HCT116 (cell line): ENCODE measurements at places on chromosomes 1 and 21. TPM values are rescaled to one million over a fixed set of nuclear protein-coding genes. Genes with fewer than 3 reads are reported as not detected.

DNA sequence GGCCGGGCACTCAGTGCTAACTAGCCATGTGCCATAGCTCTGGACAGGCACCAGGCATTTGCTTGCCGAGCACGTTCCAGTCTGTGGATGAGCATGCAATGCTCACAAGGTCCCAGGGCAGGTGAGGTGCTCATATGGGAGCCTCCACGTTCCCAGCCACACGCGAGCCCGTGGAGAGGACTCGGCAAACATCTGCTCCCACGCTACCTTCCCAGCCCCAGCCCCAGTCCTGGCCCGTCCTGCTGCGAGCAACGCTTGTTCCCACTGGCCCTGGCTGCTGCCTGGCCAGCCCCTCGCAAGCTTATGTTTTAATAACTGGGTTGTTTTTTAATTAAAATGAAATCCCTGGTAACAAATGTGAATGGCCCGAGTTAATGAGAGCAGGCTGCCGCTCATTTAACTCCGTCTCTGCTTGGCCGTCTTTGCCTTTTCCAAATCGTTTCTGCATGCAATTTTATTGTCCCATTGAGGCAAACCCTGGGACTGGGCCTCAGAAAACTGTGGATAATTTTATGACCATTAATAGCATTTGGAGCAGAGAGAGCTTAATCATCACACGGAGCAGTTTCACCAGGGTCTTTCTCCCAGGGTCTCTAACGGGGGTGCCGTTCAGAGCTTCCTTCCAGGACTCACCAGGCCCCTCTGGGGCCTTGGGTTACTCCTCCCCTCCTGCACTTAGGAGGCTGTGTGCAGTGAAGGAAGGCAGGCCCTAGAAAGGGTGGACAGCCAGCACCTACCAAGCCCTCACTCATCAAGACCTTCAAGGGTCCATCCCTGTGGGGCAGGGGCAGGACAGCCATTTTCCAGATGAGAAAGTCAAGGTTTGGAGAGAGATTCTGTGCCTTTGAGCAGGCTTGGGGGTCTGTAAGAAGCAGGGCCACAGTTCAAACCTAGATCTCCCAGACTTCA, 136.8 kb downstream of the GLIS1 start:
- H3K27ac ChIP-seq: no peak overlapping the region
- H3K36me3 ChIP-seq: no peaks in the 10 kb centered on the region
- H3K4me1 ChIP-seq: no peaks in the 10 kb centered on the region
- H3K27me3 ChIP-seq: no peaks in the 10 kb centered on the region

DNA sequence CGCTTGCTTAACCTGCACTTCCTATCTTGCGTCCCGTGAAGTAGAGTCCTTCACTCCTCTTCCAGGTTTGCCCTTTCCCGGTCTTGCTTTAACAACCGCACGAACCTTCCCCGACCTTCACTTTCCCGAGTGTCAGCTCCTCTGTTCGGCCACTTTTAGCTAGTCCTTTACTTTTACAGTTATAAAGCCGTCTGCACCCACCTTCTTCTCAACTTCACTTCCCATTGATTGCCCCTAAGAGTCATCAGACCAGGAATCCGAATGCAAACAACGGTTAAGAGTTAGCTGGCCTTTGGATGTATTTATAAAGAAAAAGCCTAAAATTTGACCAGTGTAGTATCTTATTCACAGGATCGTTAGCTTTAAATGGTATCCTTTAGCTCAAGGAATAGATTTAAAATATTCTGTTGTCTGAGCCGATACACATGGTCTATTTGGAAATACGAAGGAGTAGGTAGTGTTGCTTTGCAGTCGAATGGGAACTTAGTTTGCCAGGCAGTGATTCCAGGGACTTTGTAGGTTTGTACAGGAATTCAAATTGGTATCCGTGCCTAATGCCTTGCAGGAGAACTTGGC, 1.4 kb downstream of the PPP2R5A start:
- DNase-seq: no peak

DNA sequence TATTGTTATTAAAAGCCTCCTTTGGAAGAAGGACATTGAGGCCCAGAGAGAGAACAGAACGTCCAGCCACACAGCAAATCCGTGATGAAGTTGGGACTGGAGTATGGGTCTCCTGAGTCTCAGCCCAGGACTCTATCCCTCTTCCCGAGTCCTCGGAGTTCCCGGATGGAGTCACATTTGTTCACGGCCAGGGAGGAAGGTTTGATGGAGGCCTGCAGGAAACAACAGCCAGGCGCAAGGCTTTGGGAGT, 357 bp upstream of the TXLNA start:
- DNase-seq: no peak
- H3K4me1 ChIP-seq: peaks cover 32% of the 10 kb centered on the region
- H3K27me3 ChIP-seq: no peaks in the 10 kb centered on the region
- H3K36me3 ChIP-seq: peaks cover 14% of the 10 kb centered on the region

DNA sequence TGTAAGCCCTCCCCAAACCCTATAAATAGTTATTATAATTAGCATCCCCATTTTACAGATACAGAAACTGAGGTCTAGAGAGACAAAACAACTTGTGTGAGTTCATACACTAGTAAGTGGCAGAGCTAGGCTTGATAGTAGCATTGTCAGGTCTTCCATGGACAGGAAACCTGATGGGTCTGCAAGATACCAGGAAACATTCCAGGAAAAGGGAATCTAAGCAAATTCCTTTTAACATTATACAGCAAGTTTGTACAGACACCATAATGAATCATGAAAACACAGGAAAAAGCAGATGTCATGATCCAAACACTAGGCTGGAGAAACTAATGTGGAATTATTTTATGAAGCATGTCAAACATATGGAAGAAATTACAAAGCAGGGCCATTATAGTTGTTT, 89.1 kb upstream of the KCNK2 start:
- H3K4me1 ChIP-seq: no peaks in the 10 kb centered on the region
- no peak overlapping the region for H3K27ac ChIP-seq
- H3K36me3 ChIP-seq: no peaks in the 10 kb centered on the region
- no peak overlapping the region for H3K4me3 ChIP-seq
- DNase-seq: no peak

LRRC39 gene
- 0.54 TPM for total RNA-seq

DPT gene
- total RNA-seq: not detected

OR2W3 gene
- total RNA-seq: not detected

SHISAL2A gene
- not detected for total RNA-seq

GRCh38 chr1:66282343-66282852, 251.6 kb upstream of the SGIP1 start:
- H3K27me3 ChIP-seq: no peaks in the 10 kb centered on the region
- peaks cover 21% of the 10 kb centered on the region for H3K4me1 ChIP-seq
- H3K4me3 ChIP-seq: no peak overlapping the region
- no peaks in the 10 kb centered on the region for H3K36me3 ChIP-seq
- DNase-seq: peak; percentile 68
- H3K27ac ChIP-seq: peak overlapping the region; percentile 12; the same call in 1 of the 2 replicates

DNA sequence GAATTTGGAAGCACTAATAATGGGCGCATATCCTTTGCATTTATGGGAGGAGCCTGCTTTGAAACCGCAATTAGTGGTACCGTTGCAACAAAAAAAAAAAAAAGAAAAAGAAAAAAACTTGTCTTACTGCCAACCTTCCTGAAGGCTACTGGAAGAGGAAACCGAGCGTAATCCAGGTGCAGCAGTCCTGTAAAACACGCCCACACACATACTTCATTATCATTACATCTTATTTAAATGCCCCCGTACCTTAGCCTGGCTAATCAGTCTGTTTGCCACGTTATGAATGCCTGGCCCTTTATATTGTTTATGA, 686 bp upstream of the ZNF281 start:
- H3K4me1 ChIP-seq: peaks cover 32% of the 10 kb centered on the region
- H3K27ac ChIP-seq: peak overlapping the region; percentile 78
- peaks cover 22% of the 10 kb centered on the region; the same call in 1 of the 2 replicates for H3K36me3 ChIP-seq
- peak; percentile 68 for DNase-seq
- H3K27me3 ChIP-seq: no peaks in the 10 kb centered on the region
- H3K4me3 ChIP-seq: peak overlapping the region; percentile 79

DNA sequence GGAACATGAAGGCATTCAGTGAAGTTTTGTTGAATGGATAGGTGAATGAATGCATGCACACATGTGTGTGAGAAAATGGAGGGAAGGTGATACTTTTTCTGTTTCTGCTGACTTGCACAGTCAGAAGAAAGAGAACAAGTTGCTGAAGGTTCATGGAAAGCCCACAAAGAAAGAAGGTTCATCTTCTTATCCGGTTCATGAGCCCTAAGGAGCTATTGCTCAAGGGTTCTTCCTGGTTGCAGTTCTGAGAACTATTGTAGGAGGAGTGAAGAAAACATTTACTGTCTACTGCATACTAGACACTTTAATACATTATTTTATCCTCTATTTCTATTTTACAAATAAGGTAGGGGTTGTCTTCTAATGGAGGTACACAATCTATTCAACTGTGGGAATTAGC, 13.4 kb upstream of the NIBAN1 start:
- no peaks in the 10 kb centered on the region for H3K4me1 ChIP-seq
- no peak for DNase-seq
- no peak overlapping the region for H3K4me3 ChIP-seq
- no peak overlapping the region for H3K27ac ChIP-seq
- H3K27me3 ChIP-seq: no peaks in the 10 kb centered on the region
- no peaks in the 10 kb centered on the region for H3K36me3 ChIP-seq

GRCh38 chr1:226993814-226994585, 53.9 kb downstream of the COQ8A start:
- DNase-seq: no peak
- H3K27ac ChIP-seq: no peak overlapping the region

GRCh38 chr1:178371235-178371634, 125.5 kb downstream of the CLEC20A start:
- H3K4me3 ChIP-seq: no peak overlapping the region
- no peak overlapping the region for H3K27ac ChIP-seq
- no peak for DNase-seq
- no peaks in the 10 kb centered on the region for H3K36me3 ChIP-seq
- H3K27me3 ChIP-seq: no peaks in the 10 kb centered on the region

DNA sequence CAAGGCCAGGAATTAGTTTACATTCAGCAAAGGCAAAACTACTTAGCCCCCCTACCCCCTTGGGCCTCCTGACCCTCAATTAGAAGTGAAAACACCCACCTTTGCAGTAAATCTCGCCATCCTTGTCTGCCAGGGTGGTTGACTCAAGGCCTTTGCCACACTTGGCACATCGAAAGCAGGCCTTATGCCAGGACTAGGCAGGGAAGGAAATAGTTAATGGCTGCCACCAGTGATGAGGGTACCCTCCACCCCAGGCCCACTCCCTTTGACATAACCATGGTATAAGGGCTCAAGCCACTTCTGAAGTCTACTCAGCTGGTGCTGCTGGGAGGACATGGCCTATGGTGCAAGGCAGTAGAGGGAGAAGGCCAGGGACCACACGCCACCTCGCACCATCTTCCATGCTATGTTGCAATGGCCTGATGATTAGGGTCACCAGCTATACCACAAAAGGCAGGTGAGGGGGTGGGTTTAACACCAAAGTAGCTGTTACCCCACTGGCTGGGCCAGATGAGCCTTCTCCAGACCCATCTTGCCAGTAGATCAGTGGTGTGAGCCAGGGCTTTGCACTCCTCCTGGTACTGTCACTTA, 16.3 kb upstream of the PHLDA3 start:
- H3K4me3 ChIP-seq: no peak overlapping the region
- no peak overlapping the region for H3K27ac ChIP-seq
- no peaks in the 10 kb centered on the region for H3K27me3 ChIP-seq
- no peaks in the 10 kb centered on the region for H3K36me3 ChIP-seq

DNA sequence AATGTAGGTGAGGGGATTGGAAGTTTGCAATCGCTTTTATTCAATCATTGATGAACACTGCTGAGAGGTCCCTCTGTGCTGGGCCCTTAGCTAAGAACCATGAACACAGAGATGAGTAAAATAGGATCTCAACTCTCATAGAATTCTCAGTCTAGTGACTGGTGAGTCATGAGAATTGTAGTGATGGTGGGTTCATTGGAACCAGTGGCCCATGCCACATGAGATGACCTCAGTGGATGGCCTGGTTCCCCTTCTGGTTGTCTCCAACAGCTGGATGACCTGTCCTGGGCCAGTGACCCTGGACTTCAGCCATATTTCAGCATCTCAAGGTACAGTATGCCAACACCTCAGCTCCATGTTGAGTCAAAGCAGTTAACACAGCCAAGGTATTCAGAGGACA, 21.3 kb upstream of the S100A10 start:
- no peaks in the 10 kb centered on the region for H3K36me3 ChIP-seq
- H3K27me3 ChIP-seq: no peaks in the 10 kb centered on the region
- no peaks in the 10 kb centered on the region for H3K4me1 ChIP-seq
- no peak for DNase-seq
- no peak overlapping the region for H3K27ac ChIP-seq

DNA sequence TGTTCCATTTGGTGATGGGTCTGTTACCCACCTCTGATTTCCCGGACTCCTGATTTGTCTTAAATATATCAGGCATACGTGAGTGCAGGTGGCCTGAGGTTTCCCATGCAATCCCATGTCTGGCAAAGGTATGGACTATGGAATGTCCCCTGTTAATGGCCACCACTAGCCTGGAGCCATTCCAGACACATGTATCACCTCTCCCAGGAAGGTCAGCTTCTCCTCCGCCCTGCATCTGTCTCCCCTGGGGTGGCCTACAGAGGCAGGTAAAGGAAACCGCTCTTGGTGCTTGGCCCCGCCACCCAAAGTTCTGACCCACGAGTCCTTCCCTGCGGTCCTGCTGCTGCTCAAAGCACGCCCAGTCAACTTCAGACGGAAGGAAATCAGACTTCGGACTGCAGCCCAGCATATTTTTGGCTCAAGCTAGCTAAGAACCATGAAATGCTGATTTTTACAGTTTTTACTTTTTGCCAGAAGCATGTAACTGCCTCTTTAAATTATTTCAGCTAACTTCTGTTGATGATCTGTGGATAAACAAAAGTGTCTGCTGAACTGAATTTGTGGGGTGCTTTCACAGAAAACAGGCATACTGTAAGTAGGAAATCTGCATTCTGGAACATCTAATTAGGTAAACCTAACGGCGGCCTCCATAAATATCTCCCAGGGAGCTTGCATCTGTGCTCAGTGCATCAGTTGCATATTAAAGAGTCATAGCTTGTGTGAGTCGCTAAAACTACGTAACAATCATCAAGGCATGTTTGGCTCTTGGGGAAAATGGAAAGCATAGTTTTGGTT, 105.9 kb downstream of the PCP4 start:
- no peaks in the 10 kb centered on the region for H3K27me3 ChIP-seq
- H3K4me3 ChIP-seq: no peak overlapping the region
- no peak overlapping the region for H3K27ac ChIP-seq

LCE6A gene
- not detected for total RNA-seq

GRCh38 chr1:57324388-57324787, 99.5 kb downstream of the DAB1 start:
- H3K36me3 ChIP-seq: no peaks in the 10 kb centered on the region
- H3K27me3 ChIP-seq: 0 out of 2 replicates have a peak, but pooled peaks cover 8% of the 10 kb centered on the region
- no peak for DNase-seq
- no peak overlapping the region for H3K4me3 ChIP-seq

DNA sequence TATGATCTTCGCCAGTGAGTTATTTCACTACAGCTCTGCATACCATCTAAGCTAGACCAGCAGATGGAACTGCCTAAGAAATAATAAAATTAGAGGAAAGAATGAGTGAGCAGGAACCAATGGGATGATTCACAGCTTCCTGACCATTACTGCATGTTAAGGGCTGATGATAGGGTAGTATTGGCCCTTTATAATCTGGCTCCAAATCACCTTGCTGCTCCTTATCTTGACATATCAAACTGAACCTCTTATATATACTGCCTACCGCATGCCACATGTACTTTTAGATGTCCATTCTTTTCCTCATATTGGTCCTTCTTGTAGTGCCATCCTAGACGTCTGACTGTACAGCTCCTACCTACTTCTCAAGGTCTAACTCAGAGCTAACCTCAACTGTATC, 524.4 kb downstream of the DPYD start:
- DNase-seq: no peak
- no peaks in the 10 kb centered on the region for H3K4me1 ChIP-seq
- no peak overlapping the region for H3K4me3 ChIP-seq
- no peaks in the 10 kb centered on the region for H3K27me3 ChIP-seq
